NCI-H1694 (cell line): ENCODE measurements at places on chromosomes 1 and 21.

GRCh38 chr1:119331190-119331515 is 37.4 kb upstream of the HAO2 start:
- no peak for DNase-seq

DNA sequence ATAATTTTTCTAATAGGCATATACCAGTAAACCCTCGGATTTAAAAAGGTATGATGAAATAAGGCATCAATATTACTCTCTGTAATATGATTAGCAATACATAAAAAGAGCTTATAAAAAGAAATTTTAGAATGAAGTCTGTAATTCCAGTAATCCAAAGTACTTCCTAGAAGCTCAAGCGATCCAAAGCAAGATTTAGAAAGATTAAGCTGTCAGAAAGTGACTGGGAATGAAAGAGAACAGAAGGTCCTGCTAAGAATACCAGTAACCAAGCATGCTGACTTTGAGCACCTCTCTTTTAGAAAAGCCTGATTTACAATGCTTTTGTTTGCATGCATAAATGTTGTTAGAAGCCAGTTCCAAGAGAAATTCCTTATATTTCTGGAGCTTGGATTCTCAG is 125.1 kb downstream of the GIPC2 start:
- no peak for DNase-seq

DNA sequence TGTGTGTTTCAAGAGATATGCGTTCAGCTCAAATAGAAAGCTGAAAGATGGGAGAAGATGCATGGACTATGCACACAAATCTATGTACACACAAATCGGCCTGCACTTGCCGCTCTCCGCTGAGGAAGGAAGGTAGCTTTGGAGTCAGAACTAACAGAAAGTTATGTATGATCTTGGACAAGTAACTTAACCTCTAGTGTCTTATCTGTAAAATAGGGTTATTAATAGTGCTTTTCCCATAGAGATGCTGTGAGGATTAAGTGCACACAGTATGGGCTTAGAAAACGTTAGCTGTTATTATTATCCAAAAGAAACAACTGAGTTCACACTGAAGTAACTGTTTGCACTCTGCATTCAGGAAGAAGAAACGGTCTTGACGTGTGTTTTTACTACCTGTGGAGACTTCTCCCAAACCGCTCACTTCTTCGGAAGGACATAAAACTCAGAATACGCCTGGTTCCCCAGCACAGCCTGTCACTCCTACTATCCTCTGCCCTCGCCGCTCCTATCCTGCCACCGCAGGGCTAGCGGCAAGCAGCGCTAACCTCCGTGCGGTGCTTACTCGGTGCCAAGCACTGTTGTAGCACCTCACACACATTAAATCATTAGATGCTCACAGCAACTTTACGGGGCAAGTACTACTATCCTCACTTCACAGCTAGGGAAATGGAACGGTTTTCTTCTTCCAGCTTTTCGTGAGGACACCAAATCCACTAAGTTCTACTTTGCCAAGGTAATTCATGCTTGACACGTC is 1.3 kb downstream of the TGFBR3 start:
- no peak for DNase-seq

DNA sequence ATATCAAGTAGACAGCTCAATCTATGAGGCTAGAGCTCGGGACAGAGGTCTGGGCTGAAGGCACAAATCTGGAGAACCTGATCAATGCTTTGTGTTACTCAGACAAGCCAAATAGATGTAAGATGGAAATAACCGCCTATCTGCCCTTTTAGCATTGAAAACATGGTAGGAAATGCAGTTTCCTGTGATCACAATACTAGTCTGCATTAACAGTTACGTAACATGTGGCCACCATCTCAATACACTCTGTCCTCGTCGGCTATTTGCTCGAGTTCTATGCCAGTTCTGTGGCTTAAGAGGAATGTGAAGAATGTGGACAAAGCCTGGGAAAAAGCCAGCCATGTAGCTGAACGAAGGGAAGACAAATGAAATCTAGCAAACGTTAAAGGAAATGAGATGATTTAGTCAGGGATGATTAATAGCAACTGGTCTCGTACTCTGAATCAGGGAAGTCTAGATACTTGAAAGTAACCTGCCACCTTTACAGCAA is 73.3 kb downstream of the HSF2BP start:
- DNase-seq = no peak

GRCh38 chr1:36212782-36213181 is 11.5 kb upstream of the THRAP3 start:
- no peak for DNase-seq

- DNase-seq = no peak
Observed at GRCh38 chr1:22832414-22832786, 121.8 kb downstream of the EPHB2 start.

- DNase-seq = no peak
Observed at GRCh38 chr1:180612632-180613031, 19.2 kb upstream of the XPR1 start.

GRCh38 chr1:7422081-7422480 is 349.0 kb upstream of the VAMP3 start:
- DNase-seq = no peak

DNA sequence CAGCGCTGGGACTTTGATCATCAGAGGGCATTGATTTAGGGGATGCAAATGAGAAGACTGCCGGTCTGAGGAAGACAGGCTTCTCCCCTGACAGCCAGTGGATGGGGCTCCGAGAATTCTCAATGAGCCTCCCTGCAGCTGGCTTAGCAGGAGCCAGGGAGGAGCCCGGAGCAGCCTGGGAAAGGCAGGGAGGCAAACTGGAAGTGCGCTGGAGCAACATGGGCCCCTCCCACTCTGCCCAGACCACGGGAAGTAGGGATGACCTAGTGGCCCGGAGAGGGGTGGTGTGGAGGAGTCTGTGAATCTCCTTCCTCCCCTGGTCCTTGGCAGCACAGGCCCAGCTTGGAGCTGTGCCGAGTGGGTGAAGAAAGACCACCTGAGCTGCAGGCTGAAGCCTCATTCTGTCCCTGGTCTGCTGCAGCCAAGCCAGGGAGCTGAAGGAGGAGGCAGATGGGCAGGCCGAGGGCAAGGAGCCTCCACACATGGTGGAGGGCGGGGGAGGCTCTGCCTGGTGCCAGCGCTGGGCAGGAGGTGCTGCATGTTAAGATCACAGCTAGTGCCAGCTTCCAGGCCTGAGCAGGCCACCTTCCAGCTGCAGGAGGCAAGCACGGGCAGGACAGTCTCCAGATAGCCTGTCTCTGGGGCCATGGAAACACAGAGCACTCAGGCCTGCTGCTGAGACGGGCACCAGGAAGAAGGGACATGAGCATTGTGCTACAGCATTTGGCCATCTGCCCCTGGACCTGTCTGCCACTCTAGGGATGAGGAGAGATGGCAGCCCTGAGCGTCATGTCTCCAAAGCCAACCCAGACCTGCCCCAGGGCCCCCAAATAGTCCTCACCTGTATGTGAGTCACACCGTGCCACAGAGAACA is 12.2 kb upstream of the CLSTN1 start:
- DNase-seq = peak; percentile 31

GRCh38 chr1:3053986-3054385 is 15.0 kb upstream of the PRDM16 start:
- no peak for DNase-seq

GRCh38 chr1:8607906-8608305 is 209.5 kb downstream of the RERE start:
- no peak for DNase-seq

- DNase-seq = no peak
Observed at GRCh38 chr1:244154508-244154871, 103.4 kb downstream of the ZBTB18 start.

DNA sequence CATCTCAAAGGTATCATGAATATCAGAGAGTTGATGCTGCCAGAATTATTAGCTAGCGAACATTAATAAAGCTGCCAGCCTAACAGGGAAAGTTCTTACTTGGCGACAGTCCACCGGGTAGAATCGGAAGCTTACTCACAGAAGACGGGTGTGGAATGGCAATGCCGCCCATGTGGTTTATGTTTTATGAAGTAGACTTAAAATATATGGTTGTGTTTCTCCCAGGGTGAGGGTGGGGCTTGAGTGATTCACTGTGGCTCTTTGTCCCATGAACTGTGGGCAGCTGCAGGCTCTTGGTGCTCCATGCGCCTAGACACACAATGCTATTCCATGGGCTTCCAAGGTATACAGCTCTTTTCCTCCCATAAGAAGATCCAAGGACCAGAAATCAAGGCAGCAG is 162.7 kb downstream of the PIGK start:
- no peak for DNase-seq

DNA sequence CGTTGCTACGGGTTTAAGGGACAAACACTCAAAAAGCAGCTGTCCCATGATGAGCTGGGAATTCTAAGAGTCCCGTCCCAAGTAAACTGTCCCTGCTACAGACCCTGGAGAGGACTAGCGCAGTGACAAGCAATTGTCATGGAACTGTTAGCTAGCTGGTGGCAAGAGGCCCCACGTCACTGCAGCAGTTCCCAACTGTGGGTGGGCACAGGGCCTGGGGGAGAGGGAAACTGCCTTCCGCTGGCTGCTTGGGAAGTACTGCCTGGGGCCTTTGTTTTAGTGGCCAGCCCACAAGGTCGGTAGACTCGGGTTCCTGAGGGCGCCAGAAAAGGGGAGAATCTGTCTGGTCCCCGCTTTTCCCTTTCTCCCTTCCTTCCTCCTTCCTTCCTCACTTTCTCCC is 97.4 kb downstream of the LACTBL1 start:
- DNase-seq = no peak

- no peak for DNase-seq
Observed at GRCh38 chr21:40270047-40270446, 402.8 kb downstream of the PCP4 start.

- DNase-seq = no peak
Observed at GRCh38 chr21:35905963-35906345, 154.4 kb downstream of the SETD4 start.

DNA sequence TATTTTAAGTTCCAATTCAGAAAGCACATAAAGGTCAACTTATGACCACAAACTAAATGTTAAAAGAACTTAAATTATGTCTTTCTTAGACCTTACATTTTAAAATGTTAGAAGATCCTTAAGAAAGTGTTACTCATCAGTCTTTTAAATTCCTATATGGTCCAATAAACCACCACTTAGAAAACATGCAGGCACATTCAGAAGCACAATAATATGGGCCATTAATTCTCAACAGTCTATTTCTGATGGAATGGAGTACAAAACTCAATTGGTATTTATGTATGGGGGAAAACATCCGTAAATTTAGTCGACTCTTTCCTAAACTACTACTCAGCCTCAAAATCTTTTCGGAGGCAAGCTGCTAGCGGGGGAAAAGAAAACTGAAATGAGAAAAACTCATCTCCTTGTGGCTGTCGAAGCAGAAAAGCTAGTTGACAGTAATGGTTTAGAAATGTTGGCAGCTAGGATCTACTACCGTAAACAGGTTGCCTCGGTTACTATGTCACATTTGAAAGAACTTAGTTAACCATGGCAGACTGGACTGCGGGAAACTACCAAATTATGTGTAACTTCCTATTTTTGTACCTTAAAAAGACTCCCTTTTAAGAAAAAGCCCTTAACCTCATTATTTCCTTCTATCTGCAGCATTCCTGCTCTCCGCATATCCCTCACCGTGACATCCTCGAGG is 1.0 kb downstream of the TRMT1L start:
- DNase-seq = no peak

DNA sequence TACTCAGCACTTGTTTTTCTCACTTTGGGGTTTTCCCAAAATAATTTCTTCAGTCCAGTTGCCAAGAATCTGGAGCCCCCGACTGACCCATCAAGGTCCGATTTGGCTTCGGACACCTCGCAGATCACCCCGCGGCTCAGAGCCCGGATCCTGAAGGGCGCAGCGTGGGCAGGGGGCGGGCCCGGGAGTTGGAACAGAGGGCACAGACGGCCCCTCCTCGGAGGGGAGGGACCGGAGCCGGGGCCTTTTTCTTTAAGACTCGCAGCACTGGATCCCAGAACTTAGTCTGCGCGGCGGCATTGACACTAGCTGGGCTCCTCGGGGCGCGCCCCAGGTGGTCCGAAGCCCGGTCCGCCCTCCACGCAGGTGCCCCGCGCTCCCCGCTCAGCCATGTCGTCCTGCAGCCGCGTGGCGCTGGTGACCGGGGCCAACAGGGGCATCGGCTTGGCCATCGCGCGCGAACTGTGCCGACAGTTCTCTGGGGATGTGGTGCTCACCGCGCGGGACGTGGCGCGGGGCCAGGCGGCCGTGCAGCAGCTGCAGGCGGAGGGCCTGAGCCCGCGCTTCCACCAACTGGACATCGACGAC is at the start of gene CBR3:
CBR3 (plus strand) TSS at position 277 of the 588 bp plus-strand sequence; CDS start at position 391, 114 bp downstream.
- no peak for DNase-seq

DNA sequence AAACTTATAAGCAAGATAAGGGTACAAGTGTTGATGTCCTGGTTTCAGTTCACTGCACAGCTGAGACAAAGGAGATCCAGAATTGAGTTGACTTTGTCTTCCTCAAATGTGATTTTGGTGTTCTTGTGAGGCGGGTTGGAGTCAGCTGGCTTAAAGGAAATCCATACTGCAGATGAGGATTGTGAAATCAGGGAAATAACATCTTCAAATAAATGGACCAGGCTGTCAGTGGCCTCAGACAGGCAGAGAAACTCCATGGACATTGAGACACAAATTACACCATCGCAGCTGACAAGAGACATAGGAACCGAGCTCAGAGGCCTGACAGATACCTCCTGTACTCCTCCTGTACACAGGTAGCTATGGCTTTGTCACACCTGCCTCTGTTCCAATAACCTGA is 27.0 kb upstream of the REG4 start:
- no peak for DNase-seq

- no peak for DNase-seq
Observed at GRCh38 chr21:23026878-23027277, 2028.7 kb downstream of the NCAM2 start.

DNA sequence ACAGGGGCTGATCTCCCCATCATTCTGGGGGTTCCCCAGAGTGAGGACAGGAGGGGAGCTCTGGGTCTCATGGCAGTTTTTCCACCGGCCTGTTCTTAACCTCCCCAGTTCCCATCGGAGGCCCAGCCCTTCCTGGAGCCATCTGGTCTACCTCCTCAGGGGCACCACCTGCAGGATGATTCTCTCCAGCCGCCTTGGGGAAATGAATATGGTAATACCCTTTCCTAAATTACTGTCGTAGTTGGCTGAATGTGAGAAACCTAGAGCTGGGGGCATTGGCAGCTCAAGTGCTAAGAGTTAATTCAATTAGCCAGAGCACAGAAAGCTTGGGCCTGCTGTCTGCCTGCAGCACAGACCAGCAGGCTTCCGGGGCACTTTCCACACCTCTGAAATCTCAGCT is 64.9 kb downstream of the TAS1R2 start:
- no peak for DNase-seq

- DNase-seq = no peak
Observed at GRCh38 chr1:185108321-185108720, 48.4 kb downstream of the TRMT1L start.
